ENCODE measurements at places on chromosomes 1 and 21.

- DNase-seq: peak; percentile 50
Measured at GRCh38 chr1:61049850-61050540, 32.4 kb upstream of the NFIA start.

GRCh38 chr1:55150880-55151588 lies 64.1 kb downstream of the USP24 start:
- DNase-seq: no peak

- no peak for DNase-seq
Measured at GRCh38 chr1:43947874-43948437, 1.2 kb downstream of the IPO13 start.

DNA sequence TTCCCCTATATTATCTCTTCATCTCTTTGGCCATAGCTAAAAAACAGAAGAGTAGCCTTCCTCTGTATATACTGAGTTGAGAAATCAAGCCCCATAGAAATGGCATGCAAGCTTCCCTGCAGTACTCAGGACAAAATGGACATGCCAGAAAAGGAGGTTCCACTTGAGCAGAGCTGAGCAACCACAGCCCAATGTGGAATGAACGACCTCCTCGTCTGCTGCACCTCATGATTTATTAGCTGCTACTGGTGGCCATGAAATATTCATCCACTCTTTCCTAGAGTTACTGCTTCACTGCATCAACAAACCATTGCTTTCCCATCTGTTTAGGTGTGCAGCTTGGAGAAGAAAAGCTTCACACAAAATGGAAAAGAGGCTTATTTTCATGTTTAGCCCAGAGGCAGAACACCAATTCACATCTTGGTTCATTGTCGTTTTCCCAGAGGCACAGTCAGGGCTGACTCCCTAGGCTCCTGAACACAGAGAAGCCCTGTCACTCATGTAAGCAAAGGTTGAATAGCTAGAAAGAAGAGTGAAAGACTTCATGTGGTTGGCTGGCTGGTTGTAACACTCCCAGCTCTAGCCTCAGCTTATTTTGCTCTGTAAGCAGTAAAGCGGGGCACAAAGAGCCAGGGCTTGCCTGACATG lies 148.0 kb downstream of the TSEN15 start:
- DNase-seq: no peak

DNA sequence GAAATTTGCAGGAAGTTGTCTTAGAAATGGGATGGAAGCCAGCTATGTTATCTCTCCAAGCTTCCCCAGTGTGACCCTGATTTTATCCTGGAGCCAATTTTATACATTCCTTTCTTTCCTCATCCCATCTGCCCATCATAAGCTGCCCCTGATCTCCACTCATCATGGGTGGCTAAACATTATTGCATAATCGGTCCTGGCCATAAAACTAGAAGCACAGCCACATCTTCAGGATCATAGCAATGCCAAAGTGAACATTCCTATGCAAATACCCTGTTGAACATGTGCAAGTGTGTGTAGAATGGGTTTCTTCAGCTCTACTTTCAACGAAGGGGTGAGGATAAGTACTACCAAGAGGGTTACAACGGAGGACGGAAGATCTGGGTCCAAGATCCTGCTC lies 50.6 kb upstream of the COG2 start:
- no peak for DNase-seq

DNA sequence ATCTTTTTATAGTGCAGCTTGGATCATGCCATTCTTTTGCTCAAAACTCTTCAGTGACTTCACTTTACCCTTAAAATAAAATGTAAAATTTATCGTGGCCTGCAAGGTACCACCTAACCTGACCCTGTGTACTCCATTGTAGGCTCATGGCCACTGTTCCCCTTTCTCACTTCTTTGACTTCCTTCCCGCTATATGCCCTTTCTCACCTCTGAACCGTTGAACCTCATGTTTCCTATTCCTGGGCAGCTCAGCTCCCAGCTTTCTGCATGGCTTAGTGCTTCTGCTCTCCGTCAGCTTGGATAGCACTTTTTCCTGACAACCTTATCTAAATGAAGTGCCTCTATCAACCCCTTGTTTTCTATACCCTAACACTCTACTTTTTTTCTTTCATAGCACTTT lies 61.1 kb upstream of the GPR25 start:
- DNase-seq: no peak

- no peak for DNase-seq
Measured at GRCh38 chr21:42121794-42122193, 50.7 kb downstream of the UMODL1 start.

DNA sequence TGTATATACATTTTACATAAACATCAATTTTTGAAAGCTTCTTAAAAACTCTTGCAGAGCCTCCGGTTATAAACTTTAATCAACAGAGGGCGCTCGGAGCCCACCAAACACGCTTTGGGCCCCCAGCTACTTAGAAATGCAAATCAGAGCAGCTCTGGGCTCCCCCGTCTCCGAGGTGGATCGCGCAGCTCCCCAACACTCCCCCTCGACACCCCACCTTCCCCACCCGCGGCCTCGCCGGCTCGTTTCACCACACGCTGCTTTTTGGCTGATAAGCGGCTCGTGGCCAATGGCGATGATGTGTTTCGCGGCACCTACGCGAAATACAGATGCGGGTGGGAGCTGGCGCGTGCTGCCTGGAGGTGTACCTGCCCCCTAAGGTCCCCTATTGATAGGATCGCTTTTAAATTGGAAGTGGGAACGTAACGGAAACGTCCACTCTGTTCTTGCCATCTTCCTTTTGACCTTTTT lies 1.7 kb upstream of the KIF26B start:
- DNase-seq: no peak

GRCh38 chr1:44346878-44347277 lies 8.2 kb downstream of the ERI3 start:
- DNase-seq: no peak

GRCh38 chr1:118660769-118661168 lies 327.4 kb downstream of the TBX15 start:
- no peak for DNase-seq

- no peak for DNase-seq
Measured at GRCh38 chr1:203907901-203908300, 46.5 kb downstream of the SNRPE start.

GRCh38 chr1:208278638-208279037 lies 34.5 kb upstream of the PLXNA2 start:
- no peak for DNase-seq

- no peak for DNase-seq
Measured at GRCh38 chr21:44052071-44052829, 40.1 kb downstream of the TRAPPC10 start.

GRCh38 chr21:36386031-36386642 lies 945 bp downstream of the CHAF1B start:
- DNase-seq: no peak

DNA sequence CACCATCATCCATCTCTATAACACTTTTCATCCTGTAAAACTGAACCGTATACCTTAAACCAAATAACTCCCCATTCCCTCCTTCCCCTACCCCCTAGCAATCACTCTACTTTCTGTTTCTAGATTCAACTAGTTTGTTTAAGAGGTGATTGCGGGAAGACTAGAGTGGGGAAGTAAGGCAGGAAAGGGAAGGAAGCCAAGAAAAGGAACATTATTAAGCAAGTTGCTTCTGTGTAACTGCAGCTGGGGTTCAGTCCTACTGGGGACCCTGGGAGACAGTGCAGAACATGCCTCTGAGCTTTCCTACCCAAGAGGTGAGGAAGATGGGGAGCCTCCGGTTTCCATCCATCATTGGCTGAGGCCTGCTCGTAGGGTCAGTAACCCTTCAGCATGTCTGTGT lies 28.9 kb upstream of the H3-3A start:
- no peak for DNase-seq

- DNase-seq: no peak
Measured at GRCh38 chr1:178490967-178491366, 5.8 kb downstream of the CLEC20A start.

- DNase-seq: peak; percentile 19
Measured at GRCh38 chr1:8169364-8170058, 143.4 kb upstream of the ERRFI1 start.

GRCh38 chr1:230857822-230858221 lies 10.5 kb downstream of the C1orf198 start:
- DNase-seq: no peak

DNA sequence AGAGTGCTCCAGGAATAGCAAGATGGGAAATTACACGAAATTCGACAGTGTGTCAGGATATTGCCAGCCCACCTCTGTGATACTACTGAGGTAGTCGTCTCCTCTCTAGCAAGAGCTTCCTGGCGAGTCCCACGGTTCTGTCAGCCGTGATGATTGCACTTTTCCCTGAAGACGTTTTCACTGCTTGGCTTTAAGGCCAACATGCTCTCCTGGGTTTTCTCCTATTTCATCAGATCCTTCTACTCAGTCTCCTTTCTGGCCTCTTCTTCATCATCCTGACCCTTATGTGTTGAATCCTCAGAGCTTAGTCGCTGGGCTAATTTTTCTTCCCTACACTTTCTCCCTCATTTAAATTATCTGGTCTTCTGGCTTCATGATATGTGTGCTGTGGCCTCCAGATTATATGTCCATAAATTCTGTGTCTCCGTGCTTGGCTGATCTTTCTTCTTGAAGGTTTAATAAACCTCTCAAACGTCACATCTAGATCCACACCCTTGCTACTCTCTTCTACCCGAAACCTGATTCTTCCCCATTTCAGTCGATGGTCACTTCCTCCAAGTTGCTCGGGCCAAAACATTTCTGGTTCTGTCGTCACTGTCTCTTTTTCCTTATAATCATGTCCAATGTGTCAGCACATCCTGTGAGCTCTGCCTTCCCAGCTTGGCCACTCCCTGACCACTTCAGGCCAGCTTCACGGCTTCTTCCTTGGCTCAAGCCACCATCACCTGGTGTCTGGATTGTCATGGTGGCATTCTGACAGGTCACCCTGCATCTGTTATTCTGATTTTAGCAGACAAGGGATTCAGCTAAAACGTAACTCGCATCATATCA lies 12.2 kb downstream of the OR2B11 start:
- DNase-seq: no peak
